Right ventricle myocardium superior (tissue), 1 donor: ENCODE measurements at places on chromosomes 4 and X. TPM values are rescaled to one million over a fixed set of nuclear protein-coding genes. Genes with fewer than 3 reads are reported as not detected.

Gene TENM3
- total RNA-seq: 3.0 TPM

Gene ZMAT1
- total RNA-seq: 3.8 TPM

Gene RHOXF1
- not detected for total RNA-seq

Gene NCAPG
- 0.59 TPM for total RNA-seq

Gene ARMCX1
- total RNA-seq: 29.8 TPM

Gene USP26
- total RNA-seq: not detected

DNA sequence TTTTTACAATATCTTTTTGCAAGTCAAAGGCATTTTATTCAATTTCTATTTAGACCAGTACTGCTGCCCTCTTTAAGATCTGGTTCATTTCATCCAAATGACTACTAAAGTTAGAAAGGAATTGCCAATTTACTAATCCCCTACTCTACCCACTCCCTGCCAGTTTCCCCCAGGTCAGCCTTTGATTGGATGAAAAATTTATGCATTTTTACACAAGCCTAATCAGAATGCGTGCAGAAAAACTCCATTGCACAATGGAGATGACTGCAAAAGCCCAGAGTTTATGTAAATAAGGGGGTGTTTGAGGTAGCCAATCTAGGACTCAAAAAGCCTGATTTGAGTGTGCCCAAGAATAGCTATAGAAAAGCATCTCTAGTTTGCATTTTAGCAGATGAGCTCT is 310.6 kb downstream of the PABPC4L start:
- DNase-seq: no peak

- no peak for DNase-seq
Observed at GRCh38 chrX:19761554-19762295, 125.7 kb downstream of the SH3KBP1 start.

DNA sequence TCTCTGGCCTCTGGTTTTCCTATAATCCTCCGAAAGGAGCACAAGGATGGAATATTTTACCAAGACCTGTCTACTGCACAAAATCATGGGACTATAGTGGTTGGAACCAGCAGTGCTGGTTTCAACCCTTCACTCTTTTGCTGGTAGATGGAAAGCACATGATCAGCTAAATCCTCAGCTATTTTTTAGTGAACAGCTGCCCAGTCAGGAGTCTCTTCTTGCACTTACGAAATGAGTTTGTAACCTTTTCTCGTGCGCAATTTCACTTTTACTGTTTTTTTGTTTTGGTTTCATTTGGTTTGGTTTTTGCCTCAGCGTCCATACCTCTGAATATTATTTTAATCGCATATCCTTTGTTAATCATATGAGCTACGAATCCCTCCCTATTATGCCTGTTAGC is 418.5 kb upstream of the CPEB2 start:
- DNase-seq: no peak

- DNase-seq: no peak
Observed at GRCh38 chrX:13167481-13168231, 123.2 kb upstream of the FAM9C start.

DNA sequence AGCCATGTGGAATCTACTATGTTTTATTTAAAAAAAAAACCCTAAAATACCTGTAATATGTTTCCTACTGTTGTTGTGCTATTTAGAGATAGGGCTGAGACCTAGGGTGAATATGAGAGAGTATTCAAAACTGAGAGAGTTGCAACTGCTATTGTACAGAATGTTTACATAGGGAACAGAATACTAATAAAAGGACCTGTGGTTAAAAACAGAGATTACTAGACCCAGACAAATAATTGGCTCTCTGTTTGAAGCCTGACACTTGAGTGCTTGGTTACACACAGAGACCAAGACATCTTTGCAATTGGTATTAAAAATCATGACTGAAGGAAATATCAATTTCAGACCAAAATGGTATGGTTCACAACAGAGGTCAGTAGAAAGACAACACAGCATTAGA is 278.9 kb upstream of the GIMD1 start:
- DNase-seq: no peak

DNA sequence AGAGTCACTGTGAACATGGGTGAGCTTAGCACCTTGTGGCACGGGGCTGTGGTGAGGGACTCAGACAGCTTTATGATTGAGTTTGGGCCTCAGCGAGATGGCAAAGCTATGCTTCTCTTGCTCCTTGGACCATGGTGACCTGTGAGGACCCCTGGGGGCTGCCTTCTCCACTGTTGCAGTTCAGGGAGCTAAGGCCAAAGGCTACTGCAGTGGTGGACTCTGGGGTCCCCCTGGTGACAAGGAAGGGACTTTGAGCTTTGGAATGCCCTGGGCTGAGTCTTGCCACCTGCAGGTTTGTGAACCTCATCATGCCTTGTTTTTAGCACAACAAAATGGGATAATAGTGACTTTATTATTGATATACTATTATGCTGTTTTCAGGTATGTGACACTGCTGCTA is 36.5 kb downstream of the TBL1X start:
- DNase-seq: no peak

DNA sequence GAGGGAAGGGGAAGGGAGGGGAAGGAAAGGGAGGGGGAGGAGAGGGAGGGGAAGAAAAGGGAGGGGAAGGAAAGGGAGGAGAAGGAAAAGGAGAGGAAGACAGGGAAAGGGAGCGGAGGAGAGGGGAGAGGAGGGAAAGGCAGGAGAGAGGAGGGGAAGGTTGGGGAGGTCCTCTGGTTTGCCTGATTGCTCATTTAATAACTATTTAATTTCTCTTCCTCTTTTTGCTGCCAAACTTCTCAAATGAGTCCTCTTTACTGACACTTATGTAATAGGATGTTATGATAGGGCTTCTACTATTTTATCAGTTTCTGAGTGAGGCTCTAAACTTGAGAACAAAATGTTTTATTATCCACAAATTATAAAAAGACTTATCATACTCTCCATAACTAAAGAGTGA is 35.4 kb upstream of the PPA2 start:
- no peak for DNase-seq

GRCh38 chr4:145743641-145744040 is 63.7 kb downstream of the C4orf51 start:
- no peak for DNase-seq

DNA sequence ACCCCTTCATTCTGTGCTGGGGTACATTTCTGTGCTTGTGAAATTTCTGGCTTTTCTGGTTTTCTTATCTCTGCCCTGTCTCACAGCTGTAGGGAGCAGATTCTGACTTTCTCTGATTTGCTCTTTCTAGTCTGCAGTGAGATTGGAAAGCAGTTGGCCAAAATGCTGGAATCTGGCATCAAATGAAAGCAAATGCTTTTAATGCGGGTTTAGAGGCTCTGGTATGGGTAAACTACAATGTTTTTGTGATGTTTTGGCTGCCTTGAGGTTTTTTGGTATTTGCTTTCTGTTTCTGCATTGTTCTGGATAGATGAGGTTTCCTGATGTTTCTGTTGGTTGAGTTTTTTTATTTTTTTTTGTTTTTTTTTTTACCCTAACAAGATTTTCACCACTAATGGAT is 23.8 kb downstream of the SMIM20 start:
- DNase-seq: no peak

DNA sequence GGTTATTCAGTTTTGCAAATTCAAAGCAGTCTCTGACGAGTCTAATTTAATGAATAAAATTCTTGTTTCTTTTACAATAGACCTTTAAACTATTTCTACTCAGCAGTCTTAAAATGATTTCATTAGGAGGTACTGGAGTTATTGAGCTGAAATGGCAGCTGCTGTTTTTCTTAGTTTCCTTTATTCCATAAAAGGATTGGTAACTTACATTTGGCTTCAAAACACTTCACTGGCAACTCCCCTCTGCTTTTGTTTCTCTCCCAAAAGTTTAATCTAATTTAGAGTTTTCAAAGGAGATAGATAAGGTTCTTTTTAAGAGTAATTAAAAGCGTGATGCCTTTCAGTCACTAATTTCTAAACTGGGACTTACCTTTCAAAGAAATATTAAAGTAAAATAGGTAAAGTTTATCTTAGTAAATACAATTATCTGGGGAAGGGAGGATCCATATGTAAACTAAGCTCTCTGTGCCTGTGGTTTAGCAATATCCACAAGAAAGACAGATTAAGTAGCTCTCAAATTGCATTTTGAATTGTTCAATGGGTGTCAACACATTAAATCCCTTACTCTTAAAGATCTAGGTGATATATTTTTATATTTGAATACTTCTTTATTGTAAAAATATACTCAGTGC is 17.1 kb upstream of the PCDH10 start:
- DNase-seq: no peak

DNA sequence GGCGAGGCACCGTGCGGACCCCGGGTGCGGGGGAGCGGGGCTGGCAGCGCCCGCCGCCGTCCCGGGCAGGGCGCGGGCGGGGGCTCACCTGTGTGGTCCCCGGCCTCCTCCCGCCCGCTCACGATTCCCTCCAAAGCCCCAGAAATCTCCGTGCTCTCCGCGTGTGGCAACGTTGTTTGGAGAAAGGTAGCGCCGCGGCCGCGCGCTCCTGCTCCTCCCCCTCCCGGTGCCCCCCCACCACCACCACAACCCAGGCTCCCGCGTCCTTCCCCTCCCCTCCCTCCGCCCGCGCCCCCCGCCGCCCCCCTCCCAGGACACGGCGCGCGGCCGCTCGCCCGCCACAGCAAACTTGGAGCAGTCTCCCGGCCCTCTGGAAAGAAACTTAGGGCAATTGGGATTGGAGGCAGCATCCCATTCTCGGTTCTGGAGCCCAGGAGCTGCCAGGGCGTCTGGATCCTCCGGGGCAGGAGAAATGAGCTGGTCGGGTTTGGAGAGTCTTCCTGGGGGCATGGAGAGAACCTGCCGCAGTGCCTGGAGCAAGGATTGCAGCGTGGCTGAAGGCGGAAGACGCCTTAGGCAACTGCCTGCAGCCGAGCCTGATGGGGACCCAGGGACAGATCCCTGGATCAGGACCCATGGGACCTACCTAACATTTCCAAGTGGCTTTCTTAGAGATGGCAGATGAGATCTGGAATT is 855 bp downstream of the KLF3 start:
- DNase-seq: peak; percentile 74

DNA sequence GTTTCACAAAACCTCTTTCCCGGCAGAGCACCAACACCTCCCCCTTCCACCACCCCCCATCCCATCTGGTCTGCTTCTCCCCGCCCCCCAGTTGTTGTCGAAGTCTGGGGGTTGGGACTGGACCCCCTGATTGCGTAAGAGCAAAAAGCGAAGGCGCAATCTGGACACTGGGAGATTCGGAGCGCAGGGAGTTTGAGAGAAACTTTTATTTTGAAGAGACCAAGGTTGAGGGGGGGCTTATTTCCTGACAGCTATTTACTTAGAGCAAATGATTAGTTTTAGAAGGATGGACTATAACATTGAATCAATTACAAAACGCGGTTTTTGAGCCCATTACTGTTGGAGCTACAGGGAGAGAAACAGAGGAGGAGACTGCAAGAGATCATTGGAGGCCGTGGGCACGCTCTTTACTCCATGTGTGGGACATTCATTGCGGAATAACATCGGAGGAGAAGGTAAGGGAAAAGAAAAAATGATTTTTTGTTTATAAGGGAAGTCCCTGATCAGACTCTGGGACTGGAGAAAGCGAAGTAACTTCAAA is at the start of gene PDGFRA:
Gene PDGFRA, plus strand, starts transcription at position 333 of the 541 bp plus-strand sequence. CDS start 29,476 bp downstream, outside the sequence.
- DNase-seq: peak; percentile 78

- DNase-seq: peak; percentile 51
Observed at GRCh38 chrX:64204701-64205440, 637 bp downstream of the AMER1 start.

GRCh38 chr4:184171011-184171410 is 46.7 kb downstream of the ENPP6 start:
- no peak for DNase-seq

DNA sequence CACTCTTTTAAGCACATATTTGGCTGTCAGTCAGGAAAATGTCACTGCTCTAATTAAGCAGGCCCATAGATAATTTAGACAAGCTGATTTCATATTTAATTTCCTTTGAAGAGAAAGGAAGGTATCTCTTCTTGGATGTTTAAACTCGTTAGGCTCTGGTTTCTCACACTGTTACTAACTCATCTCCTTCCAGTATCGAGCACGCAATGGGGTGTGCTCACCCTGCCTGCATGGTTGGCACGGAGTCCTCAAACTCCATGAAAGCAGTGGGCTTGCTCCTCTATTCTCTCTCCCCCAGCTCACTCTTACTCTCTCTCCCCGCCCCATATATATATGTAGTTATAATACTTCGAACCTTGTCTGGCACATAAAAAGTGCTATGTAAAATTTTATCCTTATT is 76.9 kb downstream of the EGF start:
- DNase-seq: no peak

- DNase-seq: no peak
Observed at GRCh38 chr4:54417476-54417875, 188.4 kb downstream of the PDGFRA start.

DNA sequence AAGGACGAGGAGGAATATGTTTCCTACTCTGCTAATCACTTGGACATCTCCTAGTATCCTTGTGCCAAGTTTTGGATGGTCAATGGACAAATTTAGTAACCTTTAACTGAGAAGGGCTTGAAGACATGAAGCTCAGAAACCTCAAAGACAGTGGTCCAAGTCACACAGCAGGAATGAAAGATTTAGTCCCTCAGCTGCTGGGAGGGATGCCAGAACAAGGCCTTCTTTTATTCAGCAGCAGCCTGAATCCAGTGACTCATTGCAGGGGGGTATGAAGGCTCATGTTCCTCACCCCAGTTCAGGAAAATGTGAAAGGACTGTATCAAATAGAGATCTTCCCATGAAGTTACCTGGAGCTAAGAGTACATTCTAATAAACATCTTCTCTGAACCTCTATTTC is 214.9 kb upstream of the UGT8 start:
- DNase-seq: no peak

GRCh38 chr4:22910200-22910599 is 217.5 kb downstream of the GBA3 start:
- DNase-seq: no peak

DNA sequence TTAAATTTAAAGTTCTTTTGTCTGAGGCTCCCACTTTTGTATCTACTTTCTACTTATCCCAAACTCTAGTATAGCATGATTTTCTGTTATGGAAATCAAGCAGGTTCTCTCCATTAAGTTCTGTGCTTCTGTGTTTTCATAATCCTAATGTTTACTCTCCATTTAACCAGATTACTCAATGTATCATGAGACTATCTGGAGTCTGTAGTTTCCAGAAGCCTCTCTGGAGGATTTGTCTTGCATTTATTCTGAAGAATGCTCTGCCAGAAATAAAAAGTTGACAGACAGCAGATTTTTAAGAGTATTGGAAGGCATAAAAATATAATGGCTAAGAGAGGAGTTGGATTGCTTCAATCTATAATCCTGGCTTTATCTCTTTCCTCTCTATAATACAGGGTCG is 39.2 kb upstream of the PLS3 start:
- DNase-seq: no peak
